ENCODE measurements at places on chromosomes 1 and 21.

DNA sequence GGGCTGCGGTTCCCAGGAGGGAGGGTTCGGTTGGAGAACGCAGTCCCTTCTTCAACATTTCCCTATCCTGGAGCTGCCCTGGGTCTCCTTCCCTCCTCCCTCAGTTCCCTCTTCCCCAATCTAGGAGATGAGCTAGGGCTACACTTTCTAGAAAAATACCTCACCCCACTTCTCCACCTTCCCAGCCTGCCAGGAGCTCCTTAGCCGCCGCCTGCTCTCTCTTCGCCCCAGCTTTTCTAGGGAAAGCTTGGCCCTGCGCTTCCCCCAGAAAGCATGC is 488 bp upstream of the ADAMTS1 start:
- DNase-seq = peak; percentile 26

GRCh38 chr1:99447721-99448120 is 183.4 kb downstream of the PLPPR4 start:
- no peak for DNase-seq

- peak; percentile 33 for DNase-seq
These were observed 20.6 kb upstream of the FCGR2A start for GRCh38 chr1:161484613-161485012.

GRCh38 chr1:51515312-51515960 is 3.6 kb downstream of the EPS15 start:
- DNase-seq = no peak

GRCh38 chr21:37392441-37392840 is 25.9 kb downstream of the DYRK1A start:
- DNase-seq = no peak

- no peak for DNase-seq
These were observed 321.7 kb upstream of the USP25 start for GRCh38 chr21:15408089-15408488.

DNA sequence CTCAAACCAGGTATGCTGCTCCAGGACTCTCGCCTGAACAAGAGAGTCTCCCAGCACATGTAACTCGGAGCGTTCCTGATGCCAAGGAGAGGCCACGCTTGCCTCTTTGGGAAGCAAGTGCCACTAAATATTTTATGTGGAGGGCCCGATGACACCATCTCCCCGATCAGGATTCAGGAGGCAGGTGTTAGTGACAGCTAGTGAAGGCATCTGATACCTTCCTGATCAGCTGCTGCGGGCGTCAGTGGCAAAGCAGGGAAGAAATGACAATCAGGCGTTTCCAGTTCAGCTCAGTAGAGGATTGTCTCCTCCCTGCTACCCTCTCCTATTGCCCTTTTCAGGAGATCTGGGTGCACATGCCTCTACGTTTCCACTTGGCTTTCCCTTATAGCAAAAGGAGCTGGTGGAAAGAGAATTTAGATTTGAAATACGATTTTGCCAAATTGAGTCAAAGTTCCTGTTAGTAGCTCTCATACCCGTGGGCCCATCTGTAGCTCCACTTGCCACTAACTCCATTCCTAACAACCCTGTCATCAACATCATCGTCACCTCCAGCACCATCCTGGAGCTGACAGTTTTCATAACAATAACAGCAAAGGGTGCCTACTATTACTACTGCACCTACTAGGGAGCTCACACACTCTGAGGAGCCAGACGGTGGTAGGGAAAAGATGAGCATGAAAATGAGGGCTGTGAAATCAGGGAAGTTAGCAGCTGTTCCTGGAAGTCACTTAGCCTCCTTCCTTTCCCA is 21.6 kb downstream of the PLXNA2 start:
- no peak for DNase-seq

- no peak for DNase-seq
These were observed 6.6 kb downstream of the KLHDC8A start for GRCh38 chr1:205350124-205350523.

GRCh38 chr21:19507682-19508260 is 1104.2 kb upstream of the TMPRSS15 start:
- peak; percentile 52 for DNase-seq

GRCh38 chr21:16195538-16195910 is 465.7 kb downstream of the USP25 start:
- peak; percentile 88 for DNase-seq

DNA sequence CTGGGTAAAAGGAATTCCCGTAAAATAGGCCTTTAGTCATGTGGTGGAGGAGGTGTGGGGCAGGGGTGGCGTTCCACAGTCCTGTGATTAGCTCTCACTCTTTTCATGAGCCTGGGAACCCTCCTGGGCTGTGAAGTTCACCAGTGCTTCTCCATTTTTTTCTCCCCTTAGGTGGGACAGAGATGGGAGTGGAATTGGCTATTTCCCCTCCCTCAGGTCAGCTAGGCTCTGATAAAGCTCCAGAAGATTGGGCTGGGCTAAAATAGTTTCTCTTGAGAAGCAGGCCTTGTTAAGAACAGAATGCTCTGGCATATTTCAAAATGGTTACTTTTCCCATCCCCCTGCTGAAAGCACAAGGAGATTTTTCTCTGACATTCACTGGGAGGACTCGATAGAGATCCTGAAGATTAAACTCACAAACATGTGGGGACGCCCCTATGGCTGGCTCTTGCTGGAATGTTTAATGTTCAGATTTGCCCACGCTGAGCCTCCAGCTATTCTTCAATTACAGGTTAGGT is 33.4 kb upstream of the SLC2A1 start:
- no peak for DNase-seq

- DNase-seq = peak; percentile 76
These were observed 691 bp upstream of the MPZL1 start for GRCh38 chr1:167720965-167721616.

- no peak for DNase-seq
These were observed 166.5 kb downstream of the LMO4 start for GRCh38 chr1:87495147-87495546.

GRCh38 chr1:247656221-247656875 is 23.2 kb downstream of the OR13G1 start:
- no peak for DNase-seq

DNA sequence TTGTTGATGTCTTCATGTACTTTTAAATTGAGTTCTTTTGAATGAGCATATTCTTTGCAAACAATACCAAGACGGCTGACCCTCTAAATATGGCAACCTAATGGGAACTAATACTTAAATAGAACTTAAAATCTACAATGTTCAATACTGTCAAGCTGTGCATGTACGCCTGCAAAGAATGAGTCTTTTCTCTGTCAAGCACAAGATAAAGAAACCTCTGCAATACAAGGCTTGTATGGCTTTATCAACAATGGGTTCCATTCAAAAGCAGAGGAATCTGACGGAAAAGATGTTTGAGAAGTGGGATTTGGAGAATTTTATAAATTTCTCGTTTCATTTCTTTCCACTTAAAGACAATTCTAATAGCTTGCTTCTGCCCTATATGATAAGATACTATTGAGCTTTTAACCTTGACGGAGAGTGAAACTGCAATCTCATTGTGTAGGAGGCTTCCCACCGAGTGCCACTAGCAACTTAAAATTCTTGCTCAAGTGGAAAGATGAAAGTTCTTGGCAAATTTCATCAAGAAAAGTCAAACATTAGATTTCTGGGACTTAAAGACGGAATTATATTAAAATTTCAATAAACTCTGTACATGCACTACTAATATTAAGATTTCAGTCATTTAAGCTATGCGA is 119.8 kb downstream of the RGS21 start:
- no peak for DNase-seq

DNA sequence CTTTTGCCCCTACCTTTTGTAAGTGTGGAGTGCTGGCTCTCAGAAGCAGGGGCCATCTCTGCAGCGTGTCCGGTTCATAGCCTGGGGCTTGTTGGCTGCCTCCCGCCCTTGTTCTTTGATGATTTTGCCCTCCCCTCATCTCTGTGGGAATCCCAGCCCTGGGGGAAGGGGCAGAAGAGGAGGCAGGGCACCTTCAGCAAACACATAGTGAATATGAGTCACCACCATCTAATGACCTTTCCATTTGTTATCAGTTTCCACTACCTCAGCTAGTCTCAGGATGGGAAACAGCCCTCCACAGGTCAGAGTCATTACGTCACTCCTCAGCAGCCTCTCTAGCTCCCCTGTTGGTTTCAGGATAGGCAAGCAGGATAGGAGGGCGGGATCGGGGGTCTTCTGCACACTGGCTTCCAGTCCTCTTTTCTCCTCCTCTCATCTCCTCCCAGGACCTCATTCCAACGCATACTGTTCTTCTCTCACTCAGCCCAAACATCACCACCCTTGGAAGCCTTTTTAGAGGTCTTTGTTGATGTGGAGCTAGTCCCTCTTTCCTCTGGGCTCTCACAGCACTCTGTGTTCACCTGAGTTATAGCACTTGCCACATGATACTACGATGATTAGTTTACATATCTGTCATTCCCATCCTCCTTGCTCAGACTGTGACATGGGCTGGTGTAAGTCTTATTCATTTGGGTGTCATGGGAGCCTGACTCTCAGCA is 15.8 kb downstream of the GADD45A start:
- peak; percentile 89 for DNase-seq

DNA sequence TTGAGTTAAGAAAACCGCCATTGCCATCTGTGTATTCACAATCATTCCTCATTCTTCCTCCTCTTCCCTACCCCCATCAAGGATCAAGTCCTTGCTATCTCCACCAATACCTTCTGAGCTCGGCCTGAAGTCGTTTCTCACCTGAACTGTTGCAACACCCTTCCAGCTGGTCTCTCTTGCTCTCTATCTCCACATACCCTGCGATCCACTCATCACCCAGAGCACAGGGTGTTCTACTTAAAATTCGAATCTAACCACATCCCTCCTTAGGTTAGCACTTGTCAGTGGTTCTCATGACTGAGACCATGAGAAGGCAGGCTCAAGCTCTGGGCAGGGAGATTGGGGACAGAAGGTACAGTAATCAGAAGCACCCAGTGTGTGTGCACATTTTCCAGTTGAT is 4.6 kb downstream of the IVL start:
- DNase-seq = no peak

- peak; percentile 18 for DNase-seq
These were observed 657 bp upstream of the HDAC1 start for GRCh38 chr1:32291145-32291707.

- no peak for DNase-seq
These were observed 44.9 kb downstream of the RAB3GAP2 start for GRCh38 chr1:220227393-220227792.

- no peak for DNase-seq
These were observed 71.0 kb downstream of the ST6GALNAC5 start for GRCh38 chr1:76938304-76938703.

- peak; percentile 84 for DNase-seq
These were observed 601.6 kb upstream of the USP24 start for GRCh38 chr1:55816456-55817426.

GRCh38 chr1:225980005-225980836 is 18.9 kb downstream of the SDE2 start:
- DNase-seq = no peak

DNA sequence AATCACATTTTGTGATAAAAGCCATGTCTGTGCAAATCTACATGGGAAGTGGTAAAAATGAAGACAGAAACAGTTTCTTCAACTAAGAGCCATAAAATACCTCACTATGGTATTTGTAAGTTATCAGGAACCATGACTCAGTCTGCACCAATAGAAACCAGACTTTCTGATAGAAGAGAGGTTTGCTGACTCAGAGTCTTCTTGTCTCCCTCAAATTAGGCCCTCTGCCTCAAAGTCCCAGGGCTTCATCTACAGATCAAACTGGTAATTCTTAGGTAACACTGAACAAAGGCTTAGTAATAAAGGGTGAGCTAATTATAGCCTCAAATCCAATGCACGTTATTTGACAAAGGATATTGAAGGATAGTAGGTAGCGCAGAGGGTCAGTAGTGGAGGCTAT is 30.9 kb upstream of the SSX2IP start:
- DNase-seq = peak; percentile 34

DNA sequence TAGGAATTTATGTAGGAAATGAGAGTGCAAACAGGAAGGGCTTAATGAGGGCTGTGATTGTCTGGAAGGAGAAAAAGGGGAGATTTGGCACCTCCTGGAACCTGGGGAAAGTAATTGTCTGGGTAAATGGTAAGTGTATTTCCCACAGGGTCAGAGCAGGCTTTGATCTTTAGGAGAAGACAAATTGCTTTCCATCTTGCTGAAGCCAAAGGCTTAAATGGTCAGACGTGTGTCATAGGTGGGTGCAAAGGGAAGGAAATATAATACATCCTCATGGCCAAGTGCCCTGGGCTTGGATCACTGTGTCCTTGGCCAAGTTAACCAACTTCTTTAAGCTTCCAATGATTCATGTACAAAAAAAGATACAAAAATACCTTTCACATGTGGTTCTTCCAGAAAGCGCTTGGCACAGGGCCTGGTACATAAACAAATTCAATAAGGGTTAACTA is 1.3 kb upstream of the DUSP23 start:
- DNase-seq = peak; percentile 72

GRCh38 chr1:198678301-198678836 is 39.5 kb downstream of the PTPRC start:
- DNase-seq = no peak

GRCh38 chr1:58156124-58156468 is 390.4 kb downstream of the OMA1 start:
- no peak for DNase-seq

- peak; percentile 42 for DNase-seq
These were observed 11.9 kb downstream of the PODN start for GRCh38 chr1:53073868-53074311.

DNA sequence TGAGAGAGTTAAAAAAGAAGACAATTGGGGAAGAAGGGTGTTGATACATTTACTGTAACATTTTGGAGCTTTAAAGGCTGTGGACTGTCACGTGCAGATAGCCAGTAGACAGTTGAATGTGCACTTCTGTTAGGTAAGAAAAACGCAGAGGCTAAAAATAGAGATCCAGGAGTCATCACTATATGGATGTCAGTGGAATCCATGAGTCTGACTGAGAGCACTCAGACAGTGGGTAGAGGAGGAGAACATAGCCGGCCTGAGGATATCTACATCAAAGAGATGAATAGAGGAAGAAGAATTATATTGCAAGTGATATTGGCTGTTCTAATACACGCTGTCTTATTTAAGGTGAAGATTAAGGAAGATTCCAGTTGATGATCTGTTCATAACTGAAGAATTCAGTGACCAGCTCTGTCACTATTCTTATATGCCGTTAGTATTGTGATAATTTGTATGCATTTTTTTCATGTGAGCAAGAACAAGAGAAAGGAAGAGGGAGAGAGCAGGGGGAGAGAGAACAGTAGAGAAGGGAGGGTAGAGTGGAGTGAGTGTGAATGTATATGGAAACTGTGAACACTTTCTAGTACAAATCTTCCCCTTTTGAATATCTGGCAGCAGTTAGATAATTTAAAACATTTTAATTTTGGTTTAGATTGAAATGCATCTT is 344.8 kb downstream of the CHRM3 start:
- no peak for DNase-seq

GRCh38 chr1:167071286-167071685 is 18.9 kb downstream of the GPA33 start:
- DNase-seq = no peak

DNA sequence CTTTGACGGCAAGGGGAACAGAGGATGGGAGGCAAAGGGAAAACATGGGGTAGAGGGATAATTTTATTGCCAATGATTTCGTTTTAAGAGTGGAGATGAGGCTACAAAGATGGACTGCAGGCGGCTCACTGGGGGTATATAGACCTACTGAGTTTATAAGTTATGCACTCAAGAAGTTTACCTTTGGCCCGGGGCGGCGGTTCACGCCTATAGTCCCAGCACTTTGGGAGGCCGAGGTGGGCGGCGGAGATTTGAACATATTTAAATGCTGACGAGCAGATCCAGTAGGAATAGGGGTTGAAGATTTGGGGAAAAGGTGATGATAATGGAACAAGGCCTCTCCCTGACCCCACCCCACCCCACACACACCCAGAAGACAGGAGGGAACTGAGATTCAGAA is 8.1 kb upstream of the SLAMF9 start:
- no peak for DNase-seq

Measured in choroid plexus epithelial cell (primary cell).